Stimulated activated CD4-positive, alpha-beta T cell treated with anti-CD3 and anti-CD28 coated beads, TNF-alpha, amount 100 ng/mL, for 24 hours (primary cell): ENCODE measurements at places on chromosomes 12 and 14.
A peak's percentile ranks its signal among the peaks of the same experiment; 100 is the strongest.

DNA sequence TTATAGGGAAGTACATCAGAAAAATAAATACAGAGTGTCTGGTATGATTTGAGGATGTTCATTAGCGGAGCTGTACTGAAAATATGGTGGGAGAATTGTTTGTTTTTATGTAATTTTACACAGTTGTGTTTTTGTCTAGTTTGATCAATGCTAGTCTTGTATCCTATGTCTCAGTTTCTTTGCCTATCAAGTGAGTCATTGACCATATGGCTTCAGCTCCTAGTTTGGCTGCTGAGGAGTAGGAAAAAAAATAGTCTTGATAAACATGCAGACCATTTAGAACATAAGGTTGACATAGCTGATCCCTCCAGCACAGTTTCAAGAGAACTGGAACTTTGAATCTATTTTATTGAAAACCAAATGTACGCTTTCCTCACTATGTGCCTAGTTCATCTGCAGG lies 1292.1 kb upstream of the FLRT2 start:
- DNase-seq = no peak

DNA sequence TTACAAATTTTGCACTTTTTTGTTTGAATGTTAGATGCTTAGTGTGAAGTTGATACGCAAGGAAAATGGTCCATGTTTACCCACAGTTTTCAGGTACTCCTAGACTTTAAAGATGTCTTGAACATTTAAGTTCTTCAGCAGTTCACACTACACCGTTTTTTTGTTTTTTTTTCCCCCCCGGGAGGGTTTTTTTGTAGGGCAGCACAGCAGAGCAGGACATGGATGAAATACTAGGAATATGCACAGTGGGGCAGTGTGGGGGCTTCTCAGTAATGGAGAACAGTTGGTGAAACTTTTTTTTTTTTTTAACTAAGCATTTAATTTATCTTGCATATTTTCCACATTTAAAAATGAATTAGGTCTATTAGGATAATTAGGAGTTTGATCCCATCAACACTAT lies 4.9 kb downstream of the RAN start:
- DNase-seq = no peak

DNA sequence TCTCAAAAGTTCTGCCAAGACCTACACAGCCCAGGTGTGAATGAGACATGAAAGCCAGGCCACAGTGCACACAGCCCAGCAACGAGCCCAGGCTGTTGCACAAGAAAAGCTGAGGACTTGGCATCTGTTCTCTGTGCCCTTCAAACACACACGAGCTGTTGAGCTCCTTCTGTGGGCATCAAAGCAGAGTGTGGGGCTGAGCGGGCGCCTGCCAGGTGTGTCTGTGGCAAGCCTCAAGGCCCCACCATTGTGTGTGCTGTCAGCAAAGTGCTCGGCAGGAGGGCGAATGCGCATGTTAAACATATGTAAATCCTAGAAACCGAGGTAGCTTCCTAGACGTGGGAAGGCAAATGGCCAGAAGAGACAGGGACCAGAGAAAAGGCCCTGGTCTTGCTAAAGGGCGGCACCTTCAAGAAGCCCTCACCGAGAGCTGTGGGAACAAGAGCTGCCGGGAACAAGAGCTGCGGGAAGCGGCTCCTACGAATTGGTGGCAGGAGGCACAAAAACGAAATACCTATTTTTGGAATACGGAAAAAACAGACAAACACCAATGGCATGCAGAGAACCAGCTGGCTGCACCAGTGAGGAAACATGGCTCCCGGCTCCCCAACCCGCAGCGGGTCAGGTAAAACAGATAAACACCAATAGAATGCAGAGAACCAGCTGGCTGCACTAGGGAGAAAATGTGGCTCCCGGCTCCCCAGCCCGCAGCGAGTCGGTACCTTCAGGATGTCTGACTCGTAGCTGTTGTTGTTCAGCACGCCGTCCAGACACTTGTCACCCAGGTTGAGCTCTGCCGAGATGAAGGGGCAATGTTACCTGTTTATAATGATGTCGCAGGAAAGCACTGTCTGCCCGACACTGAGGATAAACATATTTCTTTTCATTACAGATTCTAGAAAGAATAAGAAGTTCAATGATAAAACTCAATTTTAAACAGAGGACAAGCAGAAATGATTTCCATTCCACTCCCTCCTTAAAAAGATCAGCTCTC lies 19.0 kb upstream of the GOLGA3 start:
- no peak for DNase-seq

DNA sequence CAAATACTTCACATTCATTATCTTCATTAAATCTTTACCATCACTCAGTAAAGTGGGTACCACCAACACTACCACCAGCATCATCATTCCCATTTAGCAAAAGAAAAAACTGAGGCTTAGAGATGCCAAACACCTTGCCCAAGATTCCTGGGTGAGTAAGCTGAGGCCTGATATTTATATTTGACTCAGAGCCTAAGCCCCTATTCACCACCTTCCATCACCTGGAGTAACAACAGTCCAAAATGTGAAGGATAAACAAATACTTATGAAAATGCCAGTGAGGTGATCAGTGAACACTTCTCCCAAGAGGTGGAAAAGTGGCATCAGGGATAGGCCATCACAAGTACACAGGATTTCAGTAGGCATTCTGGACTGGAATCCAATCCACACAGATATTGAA lies 3.7 kb downstream of the SLC38A1 start:
- DNase-seq = no peak

- no peak for DNase-seq
These were observed 26.5 kb downstream of the NUAK1 start for GRCh38 chr12:106112145-106112821.

DNA sequence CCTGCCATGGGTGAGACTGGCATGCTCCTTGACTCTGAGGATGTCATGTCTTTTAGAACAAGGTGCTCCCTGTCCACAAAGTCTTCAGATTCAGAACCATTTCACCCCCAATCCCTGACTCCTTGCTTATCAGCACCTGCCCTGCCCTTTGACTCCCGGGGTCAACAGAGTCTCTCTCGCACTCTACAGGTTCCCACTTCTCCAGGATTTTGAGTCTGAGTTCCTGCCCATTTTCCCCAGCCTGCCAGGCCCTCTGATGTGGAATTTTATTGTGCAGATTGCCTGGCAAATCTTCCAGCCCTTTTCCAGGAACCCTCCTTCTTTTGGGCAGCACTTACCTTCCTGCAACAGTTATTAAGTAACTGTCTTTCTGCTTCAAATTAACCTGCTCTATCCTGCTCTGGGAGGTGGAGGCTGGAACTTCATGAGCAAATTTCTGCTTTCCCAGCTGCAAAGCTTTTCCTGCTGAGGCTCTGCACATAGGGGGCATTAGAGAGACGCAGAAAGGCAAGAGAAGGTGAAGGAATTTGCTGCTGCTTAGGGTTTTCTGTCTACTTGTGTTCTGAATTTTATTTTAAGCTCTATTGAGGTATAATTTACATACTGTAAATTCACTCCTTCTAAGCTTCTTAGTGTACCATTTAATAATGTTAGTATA lies 259.1 kb downstream of the PCNX1 start:
- no peak for DNase-seq

DNA sequence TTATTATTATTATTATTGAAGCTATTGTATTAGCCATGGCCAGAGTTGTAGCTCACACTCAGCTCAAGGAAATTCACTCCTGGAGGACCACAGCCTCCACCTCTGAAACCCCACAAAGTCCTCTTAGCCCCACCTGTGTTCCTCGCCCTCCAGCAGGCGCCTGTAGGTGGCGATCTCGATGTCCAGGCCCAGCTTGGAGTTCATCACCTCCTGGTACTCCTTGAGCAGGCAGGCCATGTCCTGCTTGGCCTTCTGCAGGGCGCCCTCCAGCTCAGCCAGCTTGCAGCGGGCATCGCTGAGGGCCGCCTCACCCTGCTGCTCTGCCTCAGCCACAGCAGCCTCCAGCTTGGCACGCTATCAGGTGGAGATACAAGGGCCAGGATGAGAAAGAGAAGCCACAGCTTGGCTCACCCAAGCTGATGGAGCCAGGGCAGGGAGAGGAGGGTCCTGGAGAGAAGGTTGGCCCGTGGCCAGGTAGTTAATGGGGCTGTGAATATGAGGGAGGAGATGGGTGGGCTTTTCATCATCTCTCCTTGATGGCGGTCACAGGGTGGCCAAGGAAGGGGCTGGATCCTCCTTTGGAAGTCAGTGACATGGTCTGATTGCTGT lies 5.1 kb downstream of the KRT85 start:
- DNase-seq = no peak

- no peak for DNase-seq
These were observed 117.1 kb upstream of the ARHGAP5 start for GRCh38 chr14:31960039-31960438.

GRCh38 chr14:96922986-96923385 lies 125.8 kb downstream of the VRK1 start:
- no peak for DNase-seq

GRCh38 chr12:66159123-66159522 lies 10.7 kb downstream of the TMBIM4 start:
- no peak for DNase-seq

DNA sequence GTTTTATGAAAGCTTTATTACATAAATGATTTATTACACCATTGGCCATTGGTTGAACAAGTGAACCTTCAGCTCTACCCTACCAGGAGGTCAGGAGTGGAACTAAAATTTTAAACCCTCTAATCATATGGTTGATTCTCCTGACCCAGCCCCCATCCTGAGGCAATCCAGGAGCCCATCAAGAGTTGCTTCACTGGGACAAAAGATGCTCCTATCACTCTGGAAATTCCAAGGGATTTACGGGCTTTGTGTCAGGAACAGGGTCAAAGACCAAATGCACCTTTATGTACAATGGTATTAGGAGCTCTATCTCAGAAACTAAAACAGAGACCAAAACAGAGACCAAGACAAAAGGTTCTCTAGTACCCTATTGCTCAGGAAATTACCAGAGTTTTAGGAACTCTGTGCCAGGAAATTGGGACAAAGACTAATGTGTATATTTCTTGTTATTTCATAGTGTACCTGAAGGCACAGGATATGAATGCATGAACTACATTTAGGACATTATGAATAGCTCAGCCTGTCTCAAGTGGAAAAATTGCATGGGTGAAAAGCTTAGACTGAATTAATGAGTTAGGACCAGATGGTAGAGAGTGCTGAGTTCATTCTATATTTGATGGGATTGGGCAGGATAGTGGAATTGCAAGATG lies 171.7 kb upstream of the FLRT2 start:
- no peak for DNase-seq

DNA sequence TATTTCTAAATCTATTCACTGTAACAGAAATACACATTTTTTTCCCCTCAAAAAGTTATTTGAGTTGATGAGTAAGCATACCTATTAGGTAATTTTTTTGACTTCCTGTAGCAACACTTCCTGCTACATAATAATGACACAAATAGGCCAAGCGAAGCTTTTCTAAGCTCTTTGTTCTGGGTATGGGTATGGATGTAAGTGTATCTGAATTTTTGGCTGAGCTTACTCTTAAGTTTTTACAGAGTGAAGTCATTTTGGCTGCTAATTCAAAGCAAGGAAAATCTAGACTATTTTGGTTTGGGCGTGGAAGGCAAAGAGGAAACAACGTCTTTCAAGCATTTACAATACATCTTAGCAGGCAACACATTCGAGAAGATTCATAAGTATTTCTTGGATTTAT lies 1206.0 kb upstream of the FLRT2 start:
- DNase-seq = no peak

DNA sequence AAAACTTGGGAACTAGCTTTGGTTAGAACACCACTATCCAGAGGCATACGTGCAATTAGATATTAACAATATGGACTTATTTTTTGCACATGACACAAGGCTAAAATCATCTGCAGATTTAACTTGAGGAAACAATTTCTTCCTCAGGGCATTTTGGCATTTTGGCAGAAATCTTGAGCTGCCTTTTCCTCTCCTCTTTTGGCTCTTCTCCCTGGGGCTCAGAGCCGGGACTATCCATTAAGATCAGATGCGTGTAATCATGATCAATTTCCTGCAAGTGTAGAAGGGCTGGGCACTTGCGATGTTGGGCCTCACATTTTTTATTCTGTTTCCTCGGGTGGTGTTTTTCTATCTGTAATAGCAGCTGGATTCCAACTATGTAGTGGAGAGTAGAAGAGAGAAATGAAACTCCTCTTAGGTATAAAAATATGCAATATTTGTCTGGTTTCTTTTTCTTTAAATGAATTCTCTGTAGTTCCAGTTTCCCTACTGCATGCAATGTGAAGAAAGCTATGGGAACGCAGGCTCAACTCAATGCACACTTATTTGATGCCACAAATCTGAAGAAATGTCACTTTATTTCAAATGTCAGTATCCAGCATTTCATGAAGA lies 1010.8 kb downstream of the FLRT2 start:
- no peak for DNase-seq

DNA sequence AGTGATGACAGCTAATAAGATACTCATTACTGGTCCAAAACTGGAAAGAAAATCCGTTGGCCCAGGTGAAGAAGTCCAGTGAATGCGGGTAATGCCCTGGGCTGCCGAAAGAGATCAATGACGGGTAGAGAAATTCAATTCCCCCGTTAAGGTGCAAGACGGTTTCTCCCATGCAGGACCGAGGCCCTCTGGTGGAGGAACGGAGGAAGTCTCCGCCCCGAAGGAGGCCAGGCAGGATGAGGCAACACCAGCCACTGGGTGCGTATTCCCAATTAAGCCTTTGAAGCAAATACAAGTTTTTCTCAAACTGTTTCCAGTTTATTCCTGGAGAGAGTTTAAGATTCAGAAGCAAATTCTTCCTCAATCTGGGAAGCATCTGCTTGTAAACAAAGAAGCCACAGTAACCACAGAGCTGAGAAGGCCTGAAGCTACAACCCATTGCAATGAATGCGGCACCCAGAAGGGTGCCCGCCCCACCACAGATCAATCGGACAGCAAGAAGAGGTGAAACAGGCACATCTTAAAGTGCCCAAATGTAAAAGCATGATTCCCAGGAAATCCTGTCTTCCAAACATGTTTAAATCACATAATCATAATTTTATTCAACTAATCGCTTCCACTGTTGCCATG lies 118.5 kb downstream of the TTC7B start:
- peak; percentile 51 for DNase-seq

- DNase-seq = no peak
These were observed 157.4 kb upstream of the ARID2 start for GRCh38 chr12:45572114-45572513.

DNA sequence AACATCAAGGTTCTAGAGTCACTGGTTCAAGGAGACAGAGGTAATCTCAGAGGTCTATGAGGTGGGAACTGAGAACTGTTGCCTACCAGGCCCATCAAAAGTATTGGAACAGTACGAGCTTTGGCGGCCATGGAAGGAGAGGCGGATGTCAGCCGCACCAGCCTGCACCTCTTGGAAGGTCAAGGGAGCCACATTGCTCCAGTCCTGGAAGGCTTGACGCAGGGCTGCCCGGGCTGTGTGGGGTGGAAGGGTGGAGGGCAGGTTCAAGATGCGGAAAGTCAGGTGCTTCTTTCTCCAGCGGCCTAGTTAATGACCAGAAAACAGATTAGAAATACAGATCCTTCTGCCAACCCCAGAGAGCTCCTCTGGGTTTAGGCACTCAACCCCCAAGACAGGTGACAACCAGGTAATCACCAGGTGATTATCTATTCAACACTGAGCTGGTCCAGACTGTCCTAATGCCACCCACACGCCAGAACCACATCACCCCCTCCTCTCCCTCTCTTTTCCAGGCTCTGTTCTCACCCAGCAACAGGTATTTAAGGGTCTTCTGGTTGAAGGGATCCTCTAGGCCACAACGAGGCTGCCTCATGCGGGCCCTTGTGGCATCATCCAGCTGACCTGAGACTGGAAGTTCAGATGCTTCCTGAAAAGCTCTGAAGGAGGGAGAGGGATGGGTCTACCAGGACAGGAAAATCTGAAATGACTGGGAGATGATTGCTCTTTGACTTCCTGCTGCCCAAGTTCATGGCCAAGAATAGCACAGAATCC lies 2.0 kb downstream of the MMP19 start:
- DNase-seq = no peak

GRCh38 chr12:94710933-94711332 lies 60.6 kb upstream of the TMCC3 start:
- DNase-seq = no peak
